ENCODE measurements at places on chromosomes 16 and 17.

DNA sequence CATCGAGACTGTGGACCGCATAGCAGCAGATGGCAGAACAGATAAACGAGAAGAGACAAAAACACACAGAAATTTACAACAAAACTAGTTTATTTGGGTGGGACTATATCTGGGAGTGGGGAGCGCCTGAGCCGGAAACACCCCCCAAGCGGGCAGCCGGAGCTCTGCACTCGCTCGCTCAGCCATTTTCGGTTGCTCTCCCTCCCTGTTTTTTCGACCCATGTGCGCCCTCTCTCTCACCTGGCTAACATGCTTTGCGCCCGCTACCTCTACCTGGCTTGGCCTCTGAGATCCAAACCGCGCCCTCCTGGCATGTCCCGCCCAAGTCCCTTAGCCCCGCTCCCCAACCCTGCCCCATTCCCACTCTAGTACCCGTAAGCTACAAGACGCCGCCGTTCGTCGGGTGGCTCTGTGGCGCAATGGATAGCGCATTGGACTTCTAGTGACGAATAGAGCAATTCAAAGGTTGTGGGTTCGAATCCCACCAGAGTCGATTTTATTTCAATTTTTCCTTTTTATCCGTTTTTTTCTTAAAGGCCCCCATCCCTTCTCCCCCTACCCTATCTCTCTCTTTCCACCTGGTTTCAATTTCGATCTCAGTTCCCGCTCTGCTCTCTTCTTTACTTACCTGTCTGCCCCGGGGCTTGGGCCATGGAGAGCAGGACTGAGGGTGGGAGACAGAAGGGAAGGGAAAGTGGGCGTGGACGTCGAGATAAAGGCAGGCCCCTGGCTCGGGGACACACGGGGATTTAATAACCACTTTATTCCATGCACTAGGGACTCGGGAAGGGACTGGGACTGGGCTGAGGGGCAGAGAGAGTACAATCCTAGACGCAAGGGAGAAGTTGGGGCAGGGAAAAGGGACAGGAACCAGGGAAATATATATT lies 2.4 kb upstream of the ALOXE3 start:
- DNase-seq, result peak; percentile 76

DNA sequence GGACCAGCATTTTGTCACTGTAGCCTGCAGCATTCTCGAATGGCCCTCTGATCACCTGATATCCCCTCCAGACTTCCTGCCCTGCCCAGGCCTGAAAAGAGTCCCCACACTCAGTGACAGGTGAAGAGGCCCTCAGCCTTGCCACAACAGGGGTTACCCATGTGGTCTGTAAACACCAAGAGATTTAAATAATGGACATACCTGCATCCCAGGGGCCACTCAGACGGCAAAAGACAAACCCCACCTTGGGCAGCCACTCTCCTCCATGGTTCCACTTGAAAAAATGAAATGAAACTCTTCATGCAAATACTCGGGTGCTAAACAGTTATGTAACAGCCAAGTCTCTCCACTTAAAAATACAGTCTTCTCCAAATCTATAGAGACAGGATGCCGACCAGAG lies 22.9 kb upstream of the PECAM1 start:
- no peak for DNase-seq

DNA sequence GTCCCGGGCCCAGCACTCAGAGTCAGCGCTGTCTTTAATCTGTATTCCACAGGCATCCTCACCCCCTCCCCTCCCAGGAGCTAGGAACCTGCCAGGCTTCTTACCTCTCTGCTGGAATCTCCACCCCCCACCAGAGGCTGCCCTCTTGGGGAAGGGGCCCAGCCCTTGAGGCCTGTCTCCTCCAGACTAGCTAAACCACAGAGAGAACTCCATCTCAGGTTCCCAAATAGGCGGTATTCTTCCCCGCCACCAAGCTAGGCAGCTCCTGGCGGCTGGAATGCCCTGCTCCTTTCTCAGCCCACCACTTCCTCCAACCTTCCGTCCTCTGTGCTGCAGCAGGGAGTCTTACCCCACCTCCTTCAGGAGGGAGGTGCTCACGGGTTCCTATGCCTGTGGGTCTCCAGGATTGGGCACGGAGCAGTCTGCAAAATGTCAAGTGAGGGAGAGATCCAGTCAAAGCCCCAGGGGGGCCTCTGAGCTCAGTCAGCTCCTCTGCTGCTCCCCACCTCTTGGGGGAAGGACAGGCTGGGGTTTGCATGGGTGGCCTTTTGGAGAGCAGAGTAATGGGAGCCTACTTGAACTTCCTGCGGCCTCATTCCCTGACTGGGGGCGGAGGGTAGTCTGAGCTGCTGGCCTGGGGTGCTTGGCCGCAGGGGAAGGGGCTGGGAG lies 55.7 kb downstream of the SREBF1 start:
- peak; percentile 78 for DNase-seq

DNA sequence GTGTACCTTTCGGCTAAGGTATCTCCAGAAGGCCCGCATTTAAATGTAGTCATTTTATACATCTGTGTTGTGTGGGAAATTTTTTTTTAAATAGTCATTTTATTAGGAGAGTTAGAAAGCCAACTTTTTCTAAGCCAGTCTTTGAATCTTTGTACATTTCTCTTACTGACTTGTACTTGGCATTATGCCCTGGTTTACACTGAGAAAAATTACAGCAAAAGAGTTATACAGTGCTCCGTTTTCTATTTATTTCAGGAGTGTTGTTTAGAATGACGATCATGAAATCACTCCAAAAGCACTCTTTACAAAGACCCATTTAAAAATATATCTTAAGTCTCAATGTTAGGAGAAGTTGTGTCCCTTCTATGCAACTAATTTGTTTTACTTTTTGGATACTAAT lies 91.8 kb downstream of the CYB561 start:
- DNase-seq, result no peak

- DNase-seq, result no peak
Measured at GRCh38 chr16:52383119-52383518, 163.8 kb downstream of the TOX3 start.

GRCh38 chr17:48994549-48995303 lies 2.5 kb upstream of the IGF2BP1 start:
- DNase-seq, result no peak

GRCh38 chr17:8522577-8522976 lies 86.9 kb downstream of the NDEL1 start:
- DNase-seq, result no peak

DNA sequence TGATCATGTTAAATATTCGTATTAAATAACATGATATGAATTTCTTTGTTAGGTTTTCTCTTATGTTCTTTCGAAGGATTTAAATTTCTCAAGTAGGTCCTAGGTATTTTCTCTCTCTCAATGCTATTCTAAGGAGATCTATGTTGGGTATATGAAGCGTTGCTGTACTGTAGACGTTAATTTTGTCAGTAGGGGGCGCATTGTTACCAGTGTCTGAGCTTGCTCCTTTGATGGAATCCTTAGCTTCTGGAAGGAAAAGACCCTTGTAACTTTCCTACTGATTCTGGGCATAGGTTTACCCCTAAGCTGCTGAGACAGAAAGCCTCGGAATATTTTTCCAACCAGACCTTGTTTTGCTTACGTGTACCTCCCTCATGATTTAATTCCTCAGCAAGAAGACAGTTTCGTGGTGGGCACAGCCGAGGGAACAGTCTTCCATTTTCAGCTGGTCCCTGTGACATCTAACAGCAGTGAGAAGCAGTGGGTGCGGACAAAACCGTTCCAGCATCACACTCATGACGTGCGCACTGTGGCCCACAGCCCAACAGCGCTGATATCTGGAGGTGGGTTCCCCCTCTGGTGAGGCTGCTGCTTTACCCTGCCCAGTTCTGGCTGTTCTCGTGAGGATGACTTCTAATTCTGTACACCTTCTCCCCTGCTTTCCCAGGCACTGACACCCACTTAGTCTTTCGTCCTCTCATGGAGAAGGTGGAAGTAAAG lies 17.9 kb downstream of the UTP4 start:
- DNase-seq, result peak; percentile 72

DNA sequence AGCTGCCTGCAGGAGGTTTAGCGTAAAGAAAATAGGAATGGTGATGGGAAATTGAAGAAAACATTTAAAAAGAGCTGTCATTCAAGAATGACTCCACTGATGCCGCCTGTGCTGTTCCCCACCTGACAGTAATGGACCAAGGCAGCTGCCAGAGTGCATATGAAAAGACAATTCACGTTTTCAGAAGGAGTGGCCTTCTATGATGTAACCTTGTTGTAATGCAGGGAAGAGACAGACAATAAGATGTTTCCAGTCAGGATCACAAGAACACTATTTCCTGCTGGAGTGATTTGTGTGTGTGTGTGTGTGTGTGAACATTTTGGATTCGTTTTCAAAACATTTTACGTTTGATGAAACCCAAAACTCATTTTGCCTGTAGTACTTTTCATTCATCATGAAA lies 203.7 kb downstream of the LGALS9B start:
- peak; percentile 88 for DNase-seq

DNA sequence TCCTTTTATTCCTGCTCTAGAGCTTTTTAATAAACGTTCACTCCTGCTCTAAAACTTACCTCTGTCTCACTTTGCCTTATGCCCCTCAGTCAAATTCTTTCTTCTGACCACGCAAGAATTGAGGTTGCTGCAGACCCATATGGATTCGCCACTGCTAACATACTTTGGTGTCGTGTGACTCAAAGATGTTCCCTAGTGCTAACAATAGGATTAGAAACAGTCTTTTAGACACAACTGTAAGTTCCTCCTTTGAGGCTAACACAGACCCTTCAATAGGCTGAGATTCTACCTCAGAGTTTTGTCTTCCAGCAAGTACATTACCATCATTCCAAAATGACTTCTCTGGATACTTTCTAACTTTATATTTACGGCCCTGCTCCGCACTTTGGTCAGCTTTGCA lies 149.5 kb upstream of the COX10 start:
- peak; percentile 6 for DNase-seq

DNA sequence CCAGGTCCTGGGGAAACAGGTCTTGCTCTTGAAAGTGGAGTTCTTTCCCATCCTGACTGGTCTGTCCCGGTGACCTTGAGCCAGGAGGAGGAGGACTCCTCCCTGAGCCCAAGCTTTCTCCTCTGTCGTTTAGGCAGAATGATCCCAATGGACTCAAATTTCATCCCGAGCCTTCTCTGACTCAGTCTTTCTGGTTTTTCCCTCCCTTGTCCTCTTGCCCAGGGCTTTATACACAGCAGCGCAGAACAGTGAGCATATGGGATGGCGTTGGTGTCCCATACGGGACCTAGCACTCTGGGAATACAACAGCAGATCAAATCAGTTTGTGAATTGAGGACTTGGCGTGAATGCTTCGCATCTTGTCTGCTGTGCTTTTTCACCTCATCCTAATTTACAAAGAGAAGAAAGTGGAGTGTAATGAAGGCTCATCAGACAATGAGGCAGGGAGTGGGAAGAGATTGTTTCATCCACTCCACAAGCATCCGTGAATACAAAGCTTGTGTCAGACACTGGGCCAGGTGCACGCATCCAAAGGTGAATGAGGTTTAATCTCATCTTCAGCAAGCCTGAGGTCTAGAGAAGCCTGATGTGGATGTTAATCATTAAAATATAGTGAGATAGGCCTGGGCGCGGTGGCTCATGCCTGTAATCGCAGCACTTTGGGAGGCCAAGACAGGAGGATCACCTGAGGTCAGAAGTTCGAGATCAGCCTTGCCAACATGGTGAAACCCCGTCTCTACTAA lies 1.1 kb upstream of the XYLT1 start:
- DNase-seq, result peak; percentile 70

- DNase-seq, result peak; percentile 7
Measured at GRCh38 chr16:80387318-80387921, 153.4 kb upstream of the DYNLRB2 start.

DNA sequence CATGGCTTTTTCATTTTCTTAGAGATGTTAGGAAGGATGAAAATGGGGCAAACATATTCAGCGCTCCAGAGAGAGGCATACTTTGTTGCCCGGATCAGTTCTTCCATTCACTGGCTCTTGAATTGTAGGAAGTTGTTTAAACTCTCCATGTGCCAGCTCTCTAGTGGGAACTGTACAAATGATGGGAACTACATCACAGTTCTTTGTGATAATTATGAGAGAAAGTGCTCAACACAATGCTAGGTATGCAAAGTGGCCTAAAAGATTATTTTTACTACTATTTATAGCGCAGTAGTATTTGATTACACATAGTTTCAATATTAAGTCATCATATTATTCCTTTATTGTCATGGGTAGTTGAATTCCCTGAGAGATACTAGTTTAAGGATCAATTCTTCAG lies 268.5 kb downstream of the RBFOX1 start:
- DNase-seq, result peak; percentile 1

- peak; percentile 39 for DNase-seq
Measured at GRCh38 chr17:77208217-77208808, 67.5 kb downstream of the SEC14L1 start.
